ENCODE measurements at places on chromosomes 7 and 10. TPM values are rescaled to one million over a fixed set of nuclear protein-coding genes. Genes with fewer than 3 reads are reported as not detected.

DDX21 gene
- 52.4 TPM for total RNA-seq

INSYN2A gene
- 0.66 TPM for total RNA-seq

SPDYE2 gene
- not detected for total RNA-seq

IQCE gene
- 7.7 TPM for total RNA-seq

MMP21 gene
- total RNA-seq: 0.26 TPM
